ENCODE measurements at places on chromosomes 16 and 17.
A peak's percentile ranks its signal among the peaks of the same experiment; 100 is the strongest.

GRCh38 chr16:10920726-10921427 lies 21.4 kb downstream of the DEXI start:
- no peak for DNase-seq

GRCh38 chr16:78503602-78504001 lies 404.1 kb downstream of the WWOX start:
- DNase-seq: no peak

- peak; percentile 87 for DNase-seq
Measured at GRCh38 chr17:17935321-17936271, 36.6 kb downstream of the TOM1L2 start.

- no peak for DNase-seq
Measured at GRCh38 chr16:53558710-53559109, 55.7 kb upstream of the AKTIP start.

DNA sequence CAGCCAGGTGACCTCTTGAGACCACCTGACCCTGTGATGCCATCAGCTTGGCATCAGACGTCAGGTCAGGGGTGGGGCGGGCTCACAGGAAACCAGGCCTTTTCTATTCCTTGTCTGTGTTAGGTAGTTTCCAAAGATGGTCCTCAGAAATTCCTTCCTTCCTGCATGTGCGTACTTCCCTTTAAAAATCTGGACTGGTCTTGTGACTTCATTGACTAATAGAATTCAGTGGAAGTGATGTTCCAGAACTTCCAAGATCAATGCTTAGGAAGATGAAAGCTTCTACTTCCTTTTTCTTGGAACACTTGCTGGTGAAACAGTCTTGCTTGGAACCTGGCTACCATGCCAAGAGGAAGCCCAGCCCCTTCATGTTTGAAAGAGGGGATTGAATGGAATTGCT lies 10.0 kb upstream of the N4BP1 start:
- no peak for DNase-seq

DNA sequence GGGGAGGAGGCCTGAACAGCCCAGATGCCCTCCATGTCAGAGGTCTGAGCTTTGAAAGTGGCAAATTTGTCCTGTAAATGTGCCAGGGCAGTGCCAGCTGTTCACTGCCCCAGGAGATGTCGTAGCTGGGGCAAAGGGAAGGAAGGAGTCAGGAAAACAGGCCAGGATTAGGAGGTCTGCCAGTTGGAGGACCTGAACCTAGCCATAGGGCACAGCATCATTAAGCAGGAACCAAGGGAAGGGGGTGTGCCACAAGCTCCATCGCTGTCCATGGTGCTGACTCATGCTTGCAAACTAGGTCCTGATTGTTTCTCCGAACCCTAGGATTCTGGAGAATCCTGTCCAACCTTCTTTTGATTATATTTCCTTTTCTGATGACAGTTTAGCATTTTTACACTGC lies 124.2 kb downstream of the TMEM132E start:
- DNase-seq: no peak

DNA sequence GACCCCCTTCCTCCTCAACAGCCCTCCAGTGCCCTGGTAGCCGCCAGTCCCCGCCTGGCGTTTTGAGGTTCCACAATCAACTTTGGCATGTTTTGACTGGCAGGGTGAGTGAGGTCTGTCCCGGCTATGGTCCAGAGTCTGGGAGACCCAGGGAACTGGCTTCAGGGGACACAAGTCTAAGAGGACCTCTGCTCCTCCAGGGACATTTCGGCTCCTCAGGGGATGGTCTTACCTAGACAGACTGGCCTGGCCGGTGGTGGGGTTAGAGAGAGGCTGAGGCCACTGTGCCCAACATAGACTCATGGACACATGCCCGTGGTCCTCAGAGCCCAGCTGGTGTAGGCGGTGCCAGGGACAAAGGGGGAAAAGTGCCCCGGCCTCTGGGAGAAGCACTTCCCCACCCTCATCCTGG lies 2.2 kb downstream of the TMC8 start:
- DNase-seq: no peak

DNA sequence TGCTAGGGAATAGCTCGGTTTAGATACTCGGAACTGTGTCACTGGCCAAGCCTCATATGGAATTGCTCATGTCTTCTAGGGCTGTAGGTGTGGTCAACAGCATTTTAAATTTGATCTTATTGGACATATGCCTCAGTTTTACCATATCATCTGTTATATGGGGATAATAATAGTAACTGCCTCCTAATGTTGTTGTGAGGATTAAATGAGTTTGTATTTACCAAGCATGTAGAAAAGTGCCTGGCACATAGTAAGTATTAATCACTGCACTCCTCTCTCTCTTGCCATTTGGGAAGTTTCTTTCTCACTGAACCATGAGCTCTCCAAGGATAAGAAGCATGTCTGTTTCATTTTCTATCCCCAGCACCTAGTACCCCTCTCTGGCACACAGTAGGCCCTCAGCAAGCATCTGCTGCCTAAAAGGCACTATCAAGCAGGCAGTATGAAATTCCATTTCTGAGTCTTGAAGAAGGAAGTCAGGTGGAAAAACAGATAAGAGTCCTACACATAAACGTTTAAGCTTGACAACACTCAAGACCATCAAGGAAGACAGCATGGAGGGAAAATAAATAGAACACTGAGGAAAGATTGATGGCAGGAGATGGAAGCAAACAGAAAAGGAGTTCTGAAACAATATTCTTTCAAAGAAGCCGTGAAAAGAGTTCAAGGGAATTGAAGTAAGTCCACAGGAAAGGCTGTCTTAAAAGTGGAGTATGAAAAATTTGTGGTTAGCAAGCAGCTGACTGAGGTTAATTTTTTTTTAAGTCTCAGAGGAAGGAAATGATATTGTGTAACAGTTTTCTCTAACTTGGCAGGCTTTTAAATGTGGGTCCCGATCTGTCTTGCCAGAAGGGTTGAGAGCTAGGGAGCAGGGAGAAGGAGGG lies 2.2 kb upstream of the ATP6V0A1 start:
- no peak for DNase-seq

GRCh38 chr17:412211-413015 lies 59.8 kb upstream of the RPH3AL start:
- peak; percentile 26 for DNase-seq
